SHP77 (cell line): ENCODE measurements at places on chromosomes 7 and 10.

DNA sequence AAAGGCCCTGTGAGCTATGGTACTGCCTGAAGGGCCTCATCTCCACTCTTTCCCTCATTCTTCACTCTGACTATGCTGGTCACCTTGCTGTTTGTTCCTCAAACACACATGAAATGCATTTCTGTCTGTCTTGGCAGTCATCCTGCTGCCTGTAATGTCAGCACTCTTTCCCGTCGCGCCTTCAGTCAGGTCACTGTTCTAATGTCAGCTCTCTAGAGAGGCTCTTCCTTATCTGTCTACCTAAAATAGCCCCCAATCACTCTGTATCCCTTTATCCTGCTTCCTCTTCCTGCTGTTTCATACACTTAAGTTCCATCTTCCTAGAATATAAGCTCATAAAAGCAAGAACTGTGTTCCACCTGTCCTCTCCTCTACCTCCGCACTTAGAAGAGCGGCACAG is 215.5 kb downstream of the ZNF33B start:
- DNase-seq: no peak

- no peak for DNase-seq
Measured at GRCh38 chr10:114272696-114273095, 33.6 kb downstream of the VWA2 start.

GRCh38 chr7:13702251-13702650 is 287.2 kb downstream of the ETV1 start:
- DNase-seq: no peak

DNA sequence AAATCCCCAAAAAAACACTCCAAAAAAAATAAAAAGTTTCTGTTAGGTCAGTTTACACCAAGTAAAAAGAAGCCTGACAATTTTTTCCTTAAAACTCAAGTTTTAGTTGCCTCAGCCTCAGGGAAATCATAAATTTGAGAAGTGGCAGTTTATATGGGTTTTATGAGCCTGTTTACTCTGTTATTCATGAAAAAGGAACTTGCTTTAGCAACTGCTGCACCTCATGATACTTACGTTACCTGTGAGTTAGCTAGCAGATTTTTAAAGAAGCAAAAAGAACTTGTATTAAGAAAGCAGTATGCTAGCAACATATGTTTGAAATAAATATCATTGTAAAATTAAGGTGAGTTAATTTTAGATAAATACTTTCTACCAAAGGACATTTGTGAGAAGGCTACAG is 1264.5 kb upstream of the PHF14 start:
- DNase-seq: no peak

DNA sequence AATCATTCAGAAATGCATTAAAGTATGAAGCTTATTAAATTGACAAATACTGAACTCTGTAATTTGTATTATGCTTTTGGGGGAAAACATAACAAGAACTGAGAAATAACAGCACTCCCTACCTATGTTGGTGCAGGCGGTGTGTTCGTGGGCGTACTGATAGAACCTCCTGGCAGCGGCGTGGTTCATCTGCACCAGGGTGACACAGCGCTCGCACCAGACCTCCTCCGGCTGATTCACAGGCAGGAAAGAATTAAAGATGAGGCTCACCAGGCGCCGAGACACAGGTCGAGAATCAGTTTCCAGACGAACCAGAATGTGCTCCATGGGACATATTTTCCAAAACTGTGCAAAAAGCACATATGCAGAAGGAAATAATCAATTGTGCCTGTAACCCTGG is 40.2 kb downstream of the NCAPG2 start:
- DNase-seq: no peak

- no peak for DNase-seq
Measured at GRCh38 chr10:78333362-78334143, 299.9 kb downstream of the RPS24 start.

DNA sequence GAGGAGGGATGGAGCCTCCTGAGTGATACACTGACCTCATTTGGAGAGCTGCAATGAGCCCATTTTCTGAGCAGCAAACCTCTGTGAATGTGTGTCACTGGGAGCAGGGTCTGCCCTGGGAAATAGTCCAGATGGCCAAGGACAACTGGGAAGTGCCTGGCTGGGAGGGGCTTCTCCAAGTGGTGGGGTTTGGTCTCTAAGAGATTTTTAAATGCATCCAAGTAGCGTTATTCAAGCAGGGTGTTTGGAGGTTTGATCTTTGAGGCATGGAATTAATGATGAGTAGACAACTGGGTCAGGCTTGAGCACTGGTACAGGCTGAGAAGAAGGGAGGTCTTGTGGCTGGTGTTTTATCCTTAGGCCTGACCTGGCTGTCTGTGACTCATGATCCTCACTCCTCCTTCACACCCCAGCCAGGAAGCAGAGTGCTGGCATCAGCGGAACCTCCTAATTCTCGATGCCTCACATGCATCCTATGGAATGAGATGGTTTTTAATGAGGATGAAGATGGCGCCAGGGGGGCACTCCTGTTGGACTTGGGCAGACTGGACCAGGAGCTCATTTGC is 3.3 kb downstream of the GOLGA7B start:
- DNase-seq: no peak

DNA sequence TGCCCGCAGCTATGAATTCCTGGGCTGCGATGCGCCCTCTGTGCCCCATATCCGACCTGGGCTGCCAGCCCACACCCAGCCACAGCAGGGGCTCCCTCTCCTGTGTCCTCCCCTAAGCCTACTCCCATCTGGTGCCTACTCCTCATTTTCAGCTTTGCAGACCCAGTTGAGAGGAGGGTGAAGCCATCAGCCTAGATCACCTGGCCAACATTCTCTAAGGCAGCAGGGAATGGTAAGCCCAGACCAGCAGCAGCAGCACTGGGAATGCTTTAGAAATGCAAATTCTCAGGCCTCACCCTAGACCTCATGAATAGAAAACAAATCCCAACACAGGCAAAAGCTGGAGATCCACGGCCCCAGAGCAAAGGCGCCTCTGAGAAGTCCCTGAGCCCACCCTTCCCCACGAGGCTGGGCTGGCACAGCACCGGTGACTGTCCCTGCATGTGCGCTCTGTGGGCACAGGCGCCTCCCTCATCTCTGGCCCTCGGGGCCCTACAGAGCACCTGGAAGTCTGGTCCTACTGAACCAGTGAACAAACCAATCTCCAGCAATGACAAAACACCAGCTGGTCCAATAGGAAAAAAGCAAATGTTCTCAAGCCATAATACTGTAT is 161.4 kb downstream of the GFRA1 start:
- no peak for DNase-seq
